K562 (cell line): ENCODE measurements at places on chromosomes 11 and 22.
A peak's percentile ranks its signal among the peaks of the same experiment; 100 is the strongest.

DNA sequence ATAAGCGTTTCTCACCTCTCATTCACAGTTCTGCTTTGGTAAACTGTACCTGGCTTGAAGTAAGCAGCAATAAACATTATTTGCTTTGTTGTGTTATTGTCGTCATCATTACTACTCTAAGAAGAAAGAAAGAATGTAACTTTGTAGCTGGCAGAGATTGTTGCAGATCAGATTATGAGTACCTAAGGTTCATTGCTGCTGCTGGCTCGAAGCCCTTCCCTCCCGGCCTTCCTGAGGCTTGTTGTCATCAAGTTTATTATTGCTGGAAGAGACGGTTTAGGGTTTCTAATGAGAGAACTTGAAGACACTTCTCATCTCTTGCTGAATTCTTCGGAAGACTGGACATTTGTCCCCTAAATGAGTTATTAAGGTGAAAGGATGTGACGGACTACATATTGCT is 101.3 kb downstream of the GRAMD1B start:
- DNase-seq: no peak

- DNase-seq: no peak
These were observed 1012.1 kb downstream of the OPCML start for GRCh38 chr11:132520199-132520598.

DNA sequence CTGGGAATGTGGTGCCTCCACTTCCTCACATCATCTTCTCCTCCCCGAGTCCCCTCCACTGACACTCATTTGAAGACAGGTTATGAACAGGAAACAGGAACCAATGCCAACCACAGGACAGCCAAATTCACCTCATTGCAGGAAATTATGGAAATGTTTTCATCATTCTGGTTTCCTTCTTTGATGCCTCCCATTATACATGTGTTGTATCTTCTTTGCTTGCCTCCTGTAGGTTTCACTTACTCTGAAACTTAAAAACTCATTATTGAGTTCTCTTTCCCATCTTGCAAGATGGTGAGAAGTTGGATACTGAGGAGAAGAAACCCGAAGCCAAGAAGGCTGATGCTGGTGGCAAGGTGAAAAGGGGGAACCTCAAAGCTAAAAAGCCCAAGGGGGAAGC is 108.5 kb downstream of the PHF21B start:
- no peak for DNase-seq

- no peak for DNase-seq
These were observed 40.7 kb downstream of the TSPAN18 start for GRCh38 chr11:44767421-44767820.

- DNase-seq: peak; percentile 70
These were observed 557 bp downstream of the RANGAP1 start for GRCh38 chr22:41285441-41285819.

DNA sequence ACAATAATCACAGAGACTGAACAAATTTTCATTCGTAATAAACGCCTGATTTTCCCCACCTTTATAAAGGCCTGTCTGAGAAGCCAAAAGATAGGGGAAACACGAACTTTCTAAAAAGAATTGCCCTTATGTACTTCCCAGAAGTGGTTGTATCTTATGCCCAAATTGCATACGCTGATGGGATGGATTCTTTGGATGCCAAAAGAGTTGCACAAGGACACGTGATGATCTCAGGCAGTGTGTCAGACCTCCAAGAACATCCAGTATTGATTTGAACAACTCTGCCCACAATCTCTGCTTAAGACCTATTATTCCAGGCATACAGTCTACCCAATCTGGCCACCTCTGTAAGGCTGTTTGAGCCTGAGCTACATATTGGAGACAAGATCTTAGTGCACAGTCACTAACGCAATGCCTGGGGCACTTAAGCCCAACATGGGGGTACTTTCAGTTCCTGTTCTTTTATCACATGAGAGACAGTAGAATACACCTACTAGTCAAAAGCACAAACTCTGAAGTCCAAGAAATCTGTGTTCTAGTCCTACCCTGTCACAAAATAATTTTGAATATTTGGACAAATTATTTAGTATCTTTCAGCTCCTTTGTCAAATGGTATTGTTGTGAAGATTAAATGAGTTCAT is 38.9 kb downstream of the OR10A6 start:
- DNase-seq: no peak

GRCh38 chr22:45200230-45200629 is 36.5 kb downstream of the NUP50 start:
- DNase-seq: no peak

GRCh38 chr22:39266398-39267030 is 21.7 kb upstream of the PDGFB start:
- DNase-seq: peak; percentile 39

GRCh38 chr11:130813196-130813595 is 103.1 kb downstream of the SNX19 start:
- DNase-seq: no peak

GRCh38 chr11:129943036-129943435 is 47.7 kb upstream of the NFRKB start:
- DNase-seq: no peak

- DNase-seq: no peak
These were observed 74.7 kb downstream of the CHST1 start for GRCh38 chr11:45590743-45591142.

DNA sequence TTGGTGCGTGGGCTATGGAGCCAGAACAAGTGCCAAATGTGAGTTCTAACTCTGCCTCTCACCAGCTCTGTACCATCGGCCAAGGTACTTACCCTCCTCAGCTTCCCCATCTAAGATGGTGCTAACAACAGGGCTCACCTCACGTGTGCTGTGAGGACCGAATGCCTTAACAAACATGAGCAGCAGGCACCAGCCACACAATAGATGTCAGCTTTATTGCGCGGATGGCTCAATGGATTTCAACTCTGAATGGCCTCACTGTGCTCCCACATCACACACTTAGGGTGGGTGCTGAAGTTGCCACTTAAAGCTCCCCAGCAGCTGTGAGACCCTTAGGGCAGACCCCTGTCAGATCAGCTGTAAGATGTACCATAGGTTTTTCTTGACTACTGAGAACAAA is 24.1 kb downstream of the RELT start:
- DNase-seq: no peak

DNA sequence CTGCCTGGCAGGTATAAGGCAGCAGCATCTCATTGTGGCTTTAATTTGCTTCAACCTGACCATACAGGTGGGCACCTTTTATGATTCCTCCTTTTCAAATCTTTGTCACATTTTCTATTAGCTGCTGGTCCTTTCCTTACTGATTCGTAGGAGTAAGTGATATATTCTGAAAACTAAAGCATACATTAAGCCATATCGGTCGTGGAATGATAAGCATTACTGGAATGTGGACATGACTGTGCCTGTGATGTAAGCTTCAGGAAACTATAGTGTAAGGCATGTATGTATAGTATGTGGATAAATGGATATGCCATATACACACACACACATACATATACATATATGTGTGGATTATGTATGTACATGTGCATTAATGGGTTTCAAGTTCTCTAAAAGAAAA is 20.8 kb downstream of the YPEL1 start:
- DNase-seq: no peak

DNA sequence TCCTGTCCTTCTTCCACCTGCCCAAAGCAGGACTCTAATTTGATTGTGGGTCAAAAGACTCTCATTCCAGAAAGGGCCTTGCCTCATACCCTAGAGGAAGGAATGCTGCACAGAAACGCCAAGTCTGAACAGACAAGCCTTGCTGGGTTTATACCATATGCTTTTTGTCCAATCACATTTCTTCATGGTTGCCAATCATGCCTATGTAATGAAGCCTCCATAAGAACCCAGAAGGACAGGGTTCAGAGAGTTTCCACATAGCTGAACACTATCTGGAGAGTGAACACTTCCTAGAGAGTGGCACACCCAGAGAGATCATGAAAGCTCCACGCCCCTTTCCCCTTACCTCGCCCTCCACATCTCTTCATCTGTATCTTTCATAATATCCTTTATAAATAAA is 4.8 kb upstream of the SAA2 start:
- no peak for DNase-seq
